T-helper 2 cell (primary cell): ENCODE measurements at places on chromosomes 6 and 20.
A peak's percentile ranks its signal among the peaks of the same experiment; 100 is the strongest.

DNA sequence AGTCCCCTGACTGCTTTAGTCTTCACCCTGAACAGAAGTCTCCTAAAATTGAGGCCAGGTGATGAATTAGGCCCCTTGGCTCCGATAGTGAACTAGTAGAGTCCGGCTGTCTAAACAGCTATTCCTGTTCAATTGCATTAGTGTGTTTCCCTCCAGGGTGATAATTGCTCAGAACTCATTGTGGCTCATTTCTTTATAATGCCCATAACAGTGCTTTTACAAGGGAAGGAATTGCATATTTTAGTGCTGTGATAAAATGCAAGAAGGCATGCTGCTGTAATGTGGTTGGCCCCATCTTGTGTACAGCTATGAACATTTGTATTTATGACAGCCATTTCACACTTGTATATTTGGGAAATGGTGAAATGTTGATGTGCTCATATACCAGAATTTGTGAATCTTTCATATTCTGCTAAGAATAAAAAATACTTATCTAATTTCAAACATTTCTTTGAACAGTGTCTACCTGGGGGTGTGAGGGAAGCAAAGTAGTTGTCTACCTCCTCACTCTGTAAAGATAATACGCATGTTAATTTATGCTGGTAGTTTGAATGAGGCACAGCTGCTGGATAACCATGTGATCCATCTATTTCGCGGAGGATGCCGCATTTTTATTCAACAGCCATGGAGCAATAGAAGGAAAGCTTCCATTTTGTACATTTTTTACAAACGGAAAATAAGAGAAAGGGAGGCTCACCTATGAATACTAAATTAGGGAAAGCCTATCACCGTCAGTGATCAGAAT lies 451.4 kb downstream of the NKAIN2 start:
- DNase-seq: no peak

DNA sequence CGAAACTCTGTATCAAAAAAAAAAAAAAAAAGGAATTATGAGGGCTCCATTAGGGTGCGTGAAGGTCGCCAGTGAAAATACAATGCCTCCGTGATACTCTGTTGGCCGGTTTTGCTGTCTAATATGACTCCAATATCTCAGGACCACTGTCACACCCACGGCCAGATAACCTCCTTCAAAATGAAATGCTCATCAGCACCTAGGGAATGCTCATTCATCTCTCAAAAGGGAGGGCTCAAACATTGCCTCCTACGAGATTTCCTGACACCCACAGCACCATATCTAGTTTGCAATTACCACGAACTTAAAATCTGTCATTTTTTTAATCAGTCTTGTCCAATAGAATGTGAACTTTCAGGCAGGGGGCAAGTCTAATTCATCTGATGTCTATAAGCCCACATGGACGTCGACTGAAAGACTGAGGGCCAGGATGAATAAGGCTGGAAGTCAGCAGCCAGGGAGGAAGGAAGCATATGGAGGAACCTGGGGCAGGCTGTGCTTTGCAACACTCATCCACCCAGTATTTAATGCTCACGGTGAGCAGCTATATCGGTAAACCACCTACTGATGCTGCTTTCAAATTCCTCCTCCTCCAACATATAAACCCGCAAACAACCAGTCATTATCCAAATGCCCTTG lies 42.8 kb downstream of the MAP3K5 start:
- DNase-seq: no peak

DNA sequence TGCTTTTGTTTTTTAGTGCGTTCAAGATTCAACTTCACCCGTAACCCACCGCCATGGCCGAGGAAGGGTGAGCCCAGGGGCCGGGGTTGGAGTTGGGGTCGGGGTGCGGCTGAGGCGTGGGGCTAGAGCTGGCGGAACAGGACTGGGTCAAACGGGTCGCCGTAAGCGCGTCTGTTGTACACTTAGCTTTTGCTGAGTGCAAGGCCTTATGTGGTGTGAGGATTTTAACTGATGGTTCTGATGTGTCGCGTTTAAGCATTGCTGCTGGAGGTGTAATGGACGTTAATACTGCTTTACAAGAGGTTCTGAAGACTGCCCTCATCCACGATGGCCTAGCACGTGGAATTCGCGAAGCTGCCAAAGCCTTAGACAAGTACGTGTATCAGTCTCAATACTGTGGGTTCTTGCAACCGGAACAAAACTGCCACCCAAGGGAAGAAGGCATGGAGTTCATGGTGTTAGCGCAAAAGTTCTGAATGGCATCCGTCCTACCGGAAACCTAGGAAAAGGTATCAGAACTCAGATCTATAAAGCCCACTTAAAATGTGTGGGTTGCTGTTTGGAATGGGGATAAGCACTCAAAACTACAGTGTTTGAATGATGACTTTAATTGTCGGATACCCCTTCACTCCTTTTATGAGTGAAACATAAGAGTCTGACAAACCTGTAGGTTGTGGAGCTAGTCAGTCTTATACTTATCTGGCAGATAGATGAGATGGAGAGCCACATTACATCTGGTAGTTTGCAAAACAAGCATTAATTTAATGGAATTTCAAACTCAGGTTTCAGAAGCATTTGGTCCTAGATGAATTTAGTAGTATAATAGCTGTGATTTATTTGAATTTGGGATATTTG lies 574 bp downstream of the RPS12 start:
- no peak for DNase-seq

GRCh38 chr6:5679270-5679669 lies 327.5 kb downstream of the NRN1 start:
- DNase-seq: no peak

DNA sequence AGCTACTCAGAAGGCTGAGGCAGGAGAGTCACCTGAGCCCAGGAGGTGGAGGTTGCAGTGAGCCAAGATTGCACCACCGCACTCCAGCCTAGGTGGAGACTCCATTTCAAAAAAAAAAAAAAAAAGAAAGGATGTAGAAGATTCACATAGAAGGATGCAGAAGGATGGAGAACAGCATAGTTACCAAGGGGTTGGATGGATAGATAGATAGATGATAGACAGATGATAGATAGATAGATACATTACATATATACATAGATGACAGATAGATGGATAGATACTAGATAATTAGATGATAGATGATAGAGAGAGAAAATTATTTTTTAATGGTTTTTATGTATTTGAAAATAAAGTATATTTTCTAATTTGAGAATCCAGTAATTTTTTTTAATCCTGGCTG lies 160.7 kb upstream of the ARID1B start:
- no peak for DNase-seq

DNA sequence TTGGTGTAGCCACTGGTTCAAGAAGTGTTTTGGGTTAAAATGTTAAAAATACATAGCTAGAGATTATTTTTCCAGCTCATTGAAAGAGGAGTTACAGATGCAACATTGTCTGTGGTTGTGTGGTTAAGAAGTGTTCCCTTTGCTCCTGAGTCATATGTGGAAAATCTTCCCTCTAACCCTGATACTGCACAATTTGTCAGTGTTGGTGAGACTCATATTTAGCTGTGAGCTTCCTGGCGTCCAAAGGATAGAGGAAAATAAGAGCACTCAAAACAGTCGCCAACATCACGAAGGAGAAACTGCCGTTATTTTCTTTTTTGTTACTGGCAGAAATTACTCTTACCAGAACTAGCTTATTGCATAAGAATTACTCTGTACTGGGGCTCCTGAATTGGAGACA lies 250.4 kb downstream of the CDH4 start:
- no peak for DNase-seq

DNA sequence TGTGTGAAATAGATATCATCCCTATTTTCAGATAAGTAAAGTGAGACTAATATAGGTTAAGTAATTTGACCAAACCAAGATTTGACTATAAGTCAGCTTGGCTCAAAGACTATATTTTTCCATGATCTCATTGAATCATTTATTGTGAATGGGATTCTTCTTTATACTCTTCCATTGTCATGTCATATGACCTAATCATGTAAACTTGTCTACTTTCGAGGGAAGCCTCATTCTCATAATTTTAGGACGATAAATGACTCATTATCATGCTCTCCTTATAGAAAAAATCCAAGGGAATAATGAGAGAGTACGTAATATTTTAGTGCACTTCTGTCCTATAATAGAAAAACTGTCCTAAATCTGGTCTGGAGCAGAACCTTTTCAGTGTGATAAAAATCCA lies 40.9 kb upstream of the CCN6 start:
- no peak for DNase-seq

DNA sequence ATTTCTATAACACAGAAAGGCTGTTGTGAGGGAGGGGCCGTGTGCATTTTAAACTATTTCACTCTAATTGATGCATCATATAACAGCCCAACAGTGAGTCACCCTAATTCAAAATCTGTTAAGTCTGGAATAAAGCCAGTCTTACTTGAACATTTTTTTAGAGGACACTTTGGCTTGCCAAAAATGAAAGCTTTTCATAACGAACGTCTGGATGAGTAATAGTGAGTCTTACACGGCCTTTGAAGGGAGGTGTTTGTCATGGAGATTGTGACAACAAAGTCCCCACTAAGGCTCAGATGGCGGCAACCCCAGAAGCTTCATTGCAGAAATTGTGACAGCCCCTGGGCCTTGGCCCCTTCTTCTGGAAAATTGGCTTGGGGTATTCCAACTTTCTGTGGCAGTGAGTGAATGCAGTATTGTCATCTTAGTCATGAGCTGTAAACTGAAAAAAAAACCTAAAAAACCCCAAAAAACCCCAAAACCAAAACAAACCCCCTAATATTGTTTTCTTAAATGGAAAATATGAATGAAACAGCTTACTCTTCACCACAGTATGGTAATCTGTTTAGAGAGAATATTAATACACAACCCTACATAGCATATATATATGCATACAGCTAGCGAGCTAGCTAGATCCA lies 92.6 kb upstream of the CLDN20 start:
- peak; percentile 78 for DNase-seq

- no peak for DNase-seq
Observed at GRCh38 chr20:60035-60918, 27.2 kb upstream of the DEFB125 start.

DNA sequence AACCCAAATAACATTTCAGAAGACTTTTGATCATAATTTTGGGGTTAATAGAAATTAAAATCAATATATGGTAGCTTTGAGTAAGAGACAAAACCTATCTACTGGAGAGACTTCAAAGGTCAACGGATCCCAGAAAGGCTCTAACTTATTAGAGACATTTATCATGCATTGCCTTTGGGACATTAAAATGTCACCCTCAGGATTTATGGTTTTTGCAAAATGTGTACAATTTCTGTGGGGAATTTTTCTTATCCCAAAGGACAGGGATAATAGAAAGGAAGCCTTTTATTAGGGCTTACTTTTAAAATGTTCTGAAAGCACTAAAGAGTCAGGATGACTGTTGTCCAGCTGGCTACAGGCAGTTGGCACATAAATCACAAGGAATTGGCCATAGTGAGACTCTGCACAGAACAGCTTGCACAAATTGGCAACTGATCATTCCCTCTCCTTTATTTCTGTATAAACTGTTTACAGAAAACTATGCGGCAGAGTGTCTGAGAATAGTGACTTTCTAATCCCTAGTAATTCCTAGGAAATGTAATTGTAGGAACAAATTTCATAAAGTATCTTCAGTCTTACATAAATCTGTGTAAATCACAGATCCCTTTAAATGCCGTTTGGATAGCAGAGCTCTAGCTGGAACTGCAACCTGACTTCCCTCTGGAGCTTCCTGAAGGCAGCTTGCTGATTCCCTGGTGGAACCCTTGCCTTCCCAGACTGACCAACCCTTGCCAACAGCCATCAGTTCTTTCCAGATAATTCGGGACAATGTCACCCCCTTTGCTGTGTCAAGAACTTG lies 201.1 kb upstream of the PREP start:
- no peak for DNase-seq

DNA sequence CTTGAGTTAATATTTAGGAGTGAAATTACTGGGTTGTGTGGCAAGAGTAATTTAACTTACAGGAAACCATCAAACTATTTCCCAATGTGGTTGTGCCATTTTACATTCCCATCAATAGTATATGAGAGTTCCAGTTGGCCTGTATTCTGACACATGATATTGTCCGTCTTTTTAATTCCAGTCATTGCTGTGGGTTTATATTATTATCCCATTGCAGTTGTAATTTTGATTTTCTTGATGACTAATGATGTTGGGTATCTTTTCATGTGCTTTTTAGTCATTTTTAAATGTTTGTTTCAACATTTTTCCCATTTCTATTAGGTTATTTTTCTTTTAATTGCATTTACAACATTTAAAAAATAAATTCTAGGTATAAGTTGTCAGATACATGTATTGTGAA lies 614.0 kb downstream of the UTRN start:
- no peak for DNase-seq

GRCh38 chr6:74991573-74992332 lies 214.1 kb downstream of the COL12A1 start:
- no peak for DNase-seq

DNA sequence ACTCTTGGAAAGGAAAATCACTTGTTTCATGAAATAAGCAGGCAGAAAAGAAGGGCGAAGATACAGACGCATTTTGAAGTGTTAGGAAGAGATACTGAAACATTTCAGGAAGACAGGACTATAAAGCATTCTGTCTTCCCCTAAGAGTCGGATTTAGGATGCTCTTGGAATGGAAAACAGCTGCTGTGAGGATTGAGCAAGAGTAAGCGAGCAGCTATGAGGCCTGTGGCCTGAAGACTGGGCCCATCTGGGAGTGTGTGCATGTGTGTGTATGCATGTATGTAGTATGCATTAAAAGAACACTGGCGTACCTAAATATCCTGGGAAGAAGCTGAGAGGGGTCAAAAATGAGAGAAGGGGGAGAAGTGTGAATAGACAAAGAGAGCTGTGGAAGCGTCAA lies 83.6 kb downstream of the SIM1 start:
- no peak for DNase-seq

DNA sequence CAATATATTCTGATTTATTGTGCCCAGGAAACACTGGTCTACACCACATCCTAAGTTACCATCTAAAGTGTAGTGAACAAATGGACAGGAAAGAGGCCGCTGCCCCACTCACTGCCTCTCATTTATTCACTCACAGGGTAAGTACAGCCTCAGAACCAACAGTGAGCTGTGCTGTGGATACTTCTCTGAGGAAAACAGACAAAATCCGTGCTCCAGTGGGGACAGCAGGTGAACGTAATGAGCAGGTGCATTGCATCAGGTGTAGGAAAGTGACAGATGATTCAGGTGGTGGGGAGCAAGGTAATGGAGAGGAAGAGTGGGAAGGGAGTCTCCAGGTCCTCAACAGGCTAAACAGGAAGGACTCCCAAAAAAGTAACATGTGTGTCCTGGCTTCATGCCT lies 8.4 kb upstream of the ULBP2 start:
- no peak for DNase-seq

DNA sequence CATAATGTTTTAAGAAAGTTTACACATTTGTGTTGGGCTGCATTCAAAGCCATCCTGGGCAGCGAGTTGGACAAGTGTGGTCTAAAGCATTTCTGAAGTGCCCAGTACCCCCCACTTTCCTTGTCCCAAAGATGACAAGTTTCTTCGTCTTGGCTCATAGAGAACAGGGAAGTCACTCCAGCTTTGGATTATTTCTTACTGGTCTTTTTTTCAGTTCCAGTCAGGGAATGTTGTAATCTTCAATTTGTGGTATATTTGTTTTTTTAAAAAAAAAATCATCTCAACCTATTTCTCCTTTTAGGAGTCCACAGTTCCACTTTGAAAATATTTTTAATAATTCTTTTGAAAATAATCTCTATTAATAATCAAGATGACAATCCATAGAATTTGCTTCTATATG lies 34.0 kb downstream of the SLX4IP start:
- DNase-seq: no peak

- DNase-seq: no peak
Observed at GRCh38 chr6:119182875-119183274, 104.4 kb upstream of the FAM184A start.
